ENCODE measurements at places on chromosomes 1 and 21.

GRCh38 chr1:232029315-232029714 lies 402.7 kb downstream of the DISC1 start:
- DNase-seq = no peak

GRCh38 chr1:107529511-107530149 lies 388.8 kb downstream of the NTNG1 start:
- DNase-seq = no peak

GRCh38 chr1:200908191-200908868 lies 13.6 kb downstream of the INAVA start:
- no peak for DNase-seq

DNA sequence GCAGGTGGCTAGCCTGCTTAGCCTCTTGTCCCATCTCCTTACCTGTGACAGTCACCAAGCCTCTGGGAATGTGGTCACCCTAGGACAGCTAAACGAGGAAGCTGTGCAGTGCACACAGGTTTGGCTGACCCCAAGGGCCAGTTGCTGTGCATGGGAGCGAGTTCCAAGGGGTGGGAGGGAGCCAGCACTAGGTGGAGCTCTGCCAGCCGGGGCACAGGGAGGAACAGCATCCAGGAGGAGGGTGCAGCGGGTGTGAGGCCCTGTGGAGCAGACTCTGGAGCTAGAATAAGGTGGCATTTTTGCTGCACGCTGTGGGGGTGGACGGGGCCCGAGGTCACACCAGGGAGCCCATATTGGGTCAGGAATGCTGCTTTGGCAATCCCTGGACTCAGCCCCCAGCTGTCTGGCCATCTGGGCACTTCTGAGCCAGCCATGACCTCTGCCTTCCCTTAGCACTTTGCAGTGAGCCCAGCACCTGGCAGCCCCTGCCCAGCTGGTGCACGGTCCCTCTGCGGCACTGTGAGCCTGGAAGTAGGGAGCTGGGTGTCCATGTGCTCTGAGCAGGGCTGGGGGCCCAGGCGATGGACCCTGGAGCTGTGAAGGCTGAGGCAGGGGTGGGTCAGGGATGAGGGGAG lies 8.7 kb downstream of the PDXK start:
- DNase-seq = no peak

DNA sequence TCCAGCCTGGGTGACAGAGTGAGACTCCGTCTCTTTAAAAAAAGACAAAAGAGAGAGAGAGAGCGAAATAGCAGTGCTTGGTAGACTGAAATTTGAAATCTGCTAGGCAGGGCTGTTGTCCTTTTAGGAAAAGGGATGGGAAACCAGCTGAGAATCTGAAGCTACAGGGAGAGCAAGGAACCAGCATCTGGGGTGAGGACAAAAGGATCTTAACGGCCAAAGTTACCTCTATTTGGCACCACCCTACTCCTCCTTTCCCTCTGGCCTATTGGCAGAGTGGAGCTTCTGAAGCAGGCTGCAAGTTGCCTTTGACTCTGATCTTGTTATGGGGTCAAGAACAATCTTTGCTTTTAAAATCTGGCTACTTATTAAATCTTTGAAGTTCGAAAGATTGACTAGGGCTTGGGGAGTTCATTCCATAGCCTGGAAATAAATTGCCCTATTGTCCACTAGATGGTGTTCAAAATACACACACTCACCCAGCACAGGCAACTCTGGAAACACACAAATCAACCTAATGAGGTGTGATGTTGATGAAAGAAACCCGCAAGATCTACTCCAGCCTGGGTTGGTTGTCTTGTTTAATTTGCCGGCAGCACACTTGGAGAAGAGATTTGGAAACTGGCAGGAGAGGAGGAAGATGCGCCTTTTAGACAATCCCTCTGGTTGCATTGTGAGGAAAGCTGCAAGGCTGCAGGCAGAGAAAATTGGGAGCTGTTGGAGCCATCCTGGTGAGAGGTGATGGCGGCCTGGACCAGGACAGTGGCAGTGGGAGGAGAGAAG lies 16.5 kb upstream of the PARP1 start:
- no peak for DNase-seq

DNA sequence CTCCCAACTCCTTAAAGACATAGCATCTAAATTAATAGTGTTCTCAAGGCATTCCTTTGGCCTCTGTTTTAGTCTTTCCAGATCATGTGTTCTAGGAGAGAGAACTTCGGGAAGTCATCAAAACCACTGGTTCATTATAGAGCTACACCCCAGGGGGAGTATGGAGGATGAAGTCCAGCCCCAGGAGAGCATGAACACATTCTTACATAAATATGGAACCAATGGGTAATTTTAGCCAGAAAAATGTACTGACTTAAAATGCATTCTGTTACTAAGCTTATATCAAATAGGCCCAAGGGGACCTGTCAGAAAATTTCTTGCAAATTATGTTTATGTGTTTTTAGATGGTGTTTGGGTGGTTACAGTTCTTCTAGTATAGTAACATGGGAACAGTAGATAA lies 165.2 kb downstream of the NTMT2 start:
- no peak for DNase-seq

DNA sequence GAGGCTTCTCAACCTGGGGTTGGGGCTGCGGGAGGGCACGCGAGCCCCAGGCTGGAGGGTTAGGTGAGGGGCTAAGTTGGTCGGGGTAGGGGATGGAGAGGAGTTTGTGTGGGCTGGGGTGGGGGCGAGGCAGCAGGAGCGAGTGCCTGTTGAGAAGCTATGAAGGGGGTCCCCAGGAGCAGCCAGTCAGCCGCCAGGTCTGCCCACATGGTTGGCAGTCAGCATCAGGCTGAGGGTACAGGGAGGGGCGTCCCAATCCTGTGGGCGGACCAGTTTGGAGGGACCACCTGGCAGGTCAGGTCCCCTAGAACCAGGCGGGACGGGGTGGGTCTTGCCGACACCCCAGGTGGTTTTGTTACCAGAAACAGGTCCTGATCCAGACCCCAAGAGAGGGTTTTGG lies 400 bp upstream of the TRIM17 start:
- DNase-seq = no peak

DNA sequence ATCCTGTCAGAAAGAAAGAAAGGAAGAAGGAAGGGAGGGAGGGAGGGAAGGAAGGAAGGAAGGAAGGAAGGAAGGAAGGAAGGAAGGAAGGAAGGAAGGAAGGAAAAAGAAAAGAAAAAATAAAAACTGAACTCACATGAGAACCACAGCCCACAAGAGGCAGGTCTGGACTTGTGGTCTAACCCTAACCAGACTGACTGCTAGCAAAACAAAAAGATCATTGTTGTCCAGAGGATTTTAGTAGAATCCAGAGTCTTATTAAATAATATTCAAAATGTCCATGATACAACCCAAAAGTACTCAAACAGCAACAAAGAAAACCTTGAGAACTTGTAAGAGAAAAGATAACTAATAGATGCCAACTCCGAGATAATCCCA lies 4.7 kb upstream of the ITGB2 start:
- DNase-seq = no peak

- DNase-seq = no peak
Observed at GRCh38 chr1:206831650-206832049, 33.8 kb upstream of the IL20 start.

GRCh38 chr1:3695326-3696217 lies 43.3 kb downstream of the TP73 start:
- DNase-seq = no peak

DNA sequence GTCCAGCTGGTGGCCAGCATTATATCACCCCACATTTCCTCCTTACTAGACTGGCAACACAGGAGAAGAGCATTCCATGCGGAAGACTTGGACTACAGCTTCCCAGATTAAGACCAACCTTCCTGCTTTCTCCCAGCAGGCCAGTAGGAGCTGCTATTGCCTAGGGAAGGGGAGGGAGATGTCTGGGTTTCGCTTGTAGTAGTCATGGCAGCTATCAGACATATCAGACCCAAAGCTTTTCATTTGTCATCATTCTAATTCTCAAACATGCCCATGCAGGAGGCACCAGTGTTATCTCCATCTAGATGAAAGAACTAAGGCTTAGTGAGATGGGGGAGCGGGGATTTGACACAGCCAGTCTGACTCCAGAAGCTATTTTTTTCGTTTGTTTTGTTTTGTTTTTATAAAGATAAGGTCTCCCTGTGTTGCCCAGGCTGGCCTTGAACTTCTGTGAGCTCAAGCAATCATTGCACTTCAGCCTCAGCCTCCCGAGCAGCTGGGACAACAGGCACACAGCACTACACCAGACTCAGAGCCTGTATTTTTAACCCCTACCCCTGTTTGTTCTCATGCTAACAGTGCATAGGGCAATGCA lies 4.5 kb downstream of the PLA2G2A start:
- DNase-seq = no peak
